ENCODE measurements at places on chromosomes 11 and 22. TPM values are rescaled to one million over a fixed set of nuclear protein-coding genes. Genes with fewer than 3 reads are reported as not detected.

CHADL gene
- total RNA-seq = not detected

C11orf65 gene
- 0.31 TPM for total RNA-seq

OR4B1 gene
- not detected for total RNA-seq

YAP1 gene
- total RNA-seq = 59.6 TPM

MPEG1 gene
- not detected for total RNA-seq

ZFPL1 gene
- 36.4 TPM for total RNA-seq

FAM83F gene
- total RNA-seq = not detected

CHST1 gene
- total RNA-seq = 1.5 TPM

FAM111B gene
- 8.0 TPM for total RNA-seq

OR52I1 gene
- total RNA-seq = not detected

TUB gene
- total RNA-seq = 7.1 TPM

SLC35F2 gene
- total RNA-seq = 44.1 TPM

MMP1 gene
- total RNA-seq = 1.0 TPM

SEZ6L gene
- total RNA-seq = not detected

SWAP70 gene
- 30.3 TPM for total RNA-seq

DUSP18 gene
- total RNA-seq = 4.2 TPM

SIAE gene
- 15.2 TPM for total RNA-seq

LRRC74B gene
- not detected for total RNA-seq

HDHD5 gene
- total RNA-seq = 37.5 TPM

P4HA3 gene
- total RNA-seq = 47.6 TPM
